ENCODE measurements at places on chromosomes 7 and 10.

GRCh38 chr7:26865094-26865388, 651 bp upstream of the SKAP2 start:
- DNase-seq: no peak

- peak; percentile 52 for DNase-seq
Observed at GRCh38 chr7:23474094-23474828, 4.0 kb upstream of the IGF2BP3 start.

DNA sequence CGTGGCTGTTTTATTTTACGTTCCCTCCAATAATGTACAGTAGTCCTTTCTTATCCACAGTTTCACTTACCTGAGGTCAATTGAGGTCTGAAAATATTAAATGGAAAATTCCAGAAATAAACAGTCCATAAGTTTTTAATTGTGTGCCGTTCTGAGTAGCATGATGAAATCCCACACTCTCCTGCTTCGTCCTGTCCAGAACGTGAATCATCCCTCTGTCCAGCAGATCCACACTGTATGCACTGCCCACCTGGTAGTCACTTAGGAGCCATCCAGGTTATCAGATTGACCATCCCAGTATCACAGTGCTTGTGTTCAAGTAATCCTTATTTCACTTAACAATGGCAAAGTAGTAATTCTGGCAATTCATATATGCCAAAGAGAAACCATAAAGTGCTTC, 46.3 kb downstream of the STARD3NL start:
- DNase-seq: no peak

- no peak for DNase-seq
Observed at GRCh38 chr10:80512031-80512526, 25.6 kb upstream of the SH2D4B start.

- DNase-seq: peak; percentile 83
Observed at GRCh38 chr7:100483090-100483721, 521 bp upstream of the NYAP1 start.

DNA sequence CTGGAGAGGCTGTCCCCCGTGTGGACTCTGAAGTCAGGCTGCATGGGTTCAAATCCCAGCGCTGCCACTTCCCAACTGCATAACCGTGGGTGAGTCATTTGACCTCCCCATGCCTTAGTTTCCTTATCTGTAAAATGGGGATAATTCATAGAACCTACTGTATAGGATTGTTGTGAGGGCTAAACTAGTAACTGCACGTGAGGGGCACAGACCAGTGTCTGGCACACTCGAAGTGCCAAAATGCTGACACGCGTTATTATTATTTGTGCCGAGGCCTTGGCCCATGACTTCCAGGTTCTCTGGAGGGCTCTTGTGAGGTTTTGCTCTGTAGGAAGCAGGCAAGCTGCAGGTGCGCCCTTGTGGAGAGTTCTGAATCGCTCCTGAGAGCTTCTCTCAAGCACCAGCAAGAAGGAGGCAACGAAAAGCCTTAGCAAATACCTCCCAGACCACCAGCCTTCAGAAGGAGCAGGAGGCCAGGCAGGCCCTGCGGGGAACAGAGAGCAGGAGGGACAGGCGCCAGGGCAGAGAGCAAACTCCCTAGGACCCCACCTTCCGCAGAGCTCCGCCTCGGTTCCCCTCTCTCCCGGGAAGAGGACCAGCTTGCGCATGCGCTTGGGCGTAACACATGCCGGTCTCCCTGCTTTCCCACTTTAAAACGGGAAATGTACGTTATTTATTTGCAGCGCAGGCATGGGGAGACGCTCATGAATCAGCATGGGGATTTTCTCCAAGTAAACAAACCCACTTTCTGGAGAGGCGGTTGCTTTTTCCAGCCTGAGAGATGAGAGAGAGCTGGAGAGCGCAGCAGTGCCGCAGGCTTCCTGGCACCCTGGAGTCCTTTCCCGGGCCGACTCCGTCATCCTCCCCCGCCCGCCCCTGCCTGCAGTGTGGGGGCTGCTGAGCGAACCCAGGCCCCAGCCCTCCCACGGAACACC, 39.6 kb downstream of the SORCS3 start:
- DNase-seq: no peak

- DNase-seq: no peak
Observed at GRCh38 chr10:61010863-61011262, 66.9 kb upstream of the RHOBTB1 start.

DNA sequence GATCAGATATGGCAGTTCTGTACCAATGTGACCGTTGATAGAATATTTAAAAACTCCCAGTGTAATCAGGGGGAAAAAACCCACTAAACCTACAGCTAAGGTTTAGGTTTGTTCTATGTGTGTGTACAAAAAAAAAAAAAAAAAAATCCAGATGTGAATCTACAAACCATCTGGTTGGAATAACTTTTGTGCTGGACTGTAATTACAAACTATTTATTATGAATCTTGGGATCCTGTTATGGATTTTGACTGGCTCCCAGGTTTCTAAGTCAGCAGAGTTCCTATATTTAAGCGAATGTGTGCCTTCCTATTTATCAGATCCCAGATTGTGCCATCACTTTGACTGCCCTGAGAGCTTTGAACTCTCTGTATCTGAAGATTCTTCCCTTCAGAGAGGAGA, 29.1 kb downstream of the BMPER start:
- DNase-seq: no peak

DNA sequence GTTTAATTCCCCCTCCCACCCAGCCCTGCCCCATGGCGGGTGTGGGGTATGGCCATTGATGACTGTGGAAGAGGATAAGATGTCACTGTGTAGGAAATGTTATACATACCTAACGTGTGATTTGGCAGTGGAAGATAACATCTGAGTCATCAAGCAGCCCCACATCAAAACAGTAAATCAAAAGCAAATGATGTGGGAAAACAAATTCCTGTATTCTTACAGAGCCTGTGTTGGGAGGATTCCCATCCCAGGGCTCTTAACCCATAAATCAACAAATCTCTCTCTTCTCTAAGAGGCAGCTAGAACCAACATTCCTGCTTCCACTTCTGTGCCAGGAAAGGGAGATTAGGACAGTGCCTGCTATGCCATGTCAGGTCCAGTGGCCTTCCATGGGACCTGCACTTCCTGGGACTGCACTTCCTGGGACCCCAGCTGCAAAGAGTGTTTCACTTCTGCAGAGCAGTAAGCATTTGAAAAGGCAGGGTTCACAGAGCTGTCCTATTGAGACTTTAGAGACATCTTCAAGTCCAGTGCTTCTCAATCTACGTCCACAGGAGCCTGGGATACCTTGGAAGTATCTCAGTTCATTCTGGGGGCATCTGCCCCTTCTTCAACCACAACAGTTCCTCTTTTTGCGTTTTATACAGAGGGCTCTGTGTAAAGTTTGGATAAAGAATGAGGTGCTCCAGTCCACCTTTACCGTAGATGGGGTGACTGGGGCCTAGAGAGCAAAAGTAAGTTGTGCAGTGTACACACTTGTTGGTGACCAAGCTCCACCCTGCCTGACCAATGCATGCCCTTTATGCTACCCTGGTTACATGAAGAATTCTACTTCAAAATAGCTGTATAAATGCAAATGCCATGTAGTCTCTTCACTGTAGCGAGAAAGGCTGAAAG, 45.7 kb downstream of the ATXN7L1 start:
- DNase-seq: no peak
